ENCODE measurements at places on chromosomes 1 and 21.

GRCh38 chr1:90502696-90503095, 214.4 kb downstream of the BARHL2 start:
- DNase-seq, result no peak

DNA sequence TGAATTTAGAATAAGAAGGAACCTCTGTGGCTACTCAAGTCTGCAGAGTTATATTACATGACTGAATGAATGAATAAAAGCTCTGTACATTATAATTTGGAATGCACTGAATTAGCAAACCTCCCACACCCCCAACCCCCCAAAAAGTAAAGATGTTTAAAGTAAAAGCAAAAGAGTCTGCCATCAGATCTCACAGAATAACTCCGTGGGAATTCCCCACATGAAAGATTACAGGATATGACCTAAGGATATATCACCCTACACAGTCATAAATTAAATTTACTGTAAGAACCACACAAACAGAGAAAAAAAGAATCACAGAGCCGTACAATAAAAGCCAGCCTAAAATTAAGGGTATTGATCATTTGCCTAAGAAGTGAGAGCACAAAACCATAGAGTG, 587.3 kb downstream of the PTPRC start:
- no peak for DNase-seq

DNA sequence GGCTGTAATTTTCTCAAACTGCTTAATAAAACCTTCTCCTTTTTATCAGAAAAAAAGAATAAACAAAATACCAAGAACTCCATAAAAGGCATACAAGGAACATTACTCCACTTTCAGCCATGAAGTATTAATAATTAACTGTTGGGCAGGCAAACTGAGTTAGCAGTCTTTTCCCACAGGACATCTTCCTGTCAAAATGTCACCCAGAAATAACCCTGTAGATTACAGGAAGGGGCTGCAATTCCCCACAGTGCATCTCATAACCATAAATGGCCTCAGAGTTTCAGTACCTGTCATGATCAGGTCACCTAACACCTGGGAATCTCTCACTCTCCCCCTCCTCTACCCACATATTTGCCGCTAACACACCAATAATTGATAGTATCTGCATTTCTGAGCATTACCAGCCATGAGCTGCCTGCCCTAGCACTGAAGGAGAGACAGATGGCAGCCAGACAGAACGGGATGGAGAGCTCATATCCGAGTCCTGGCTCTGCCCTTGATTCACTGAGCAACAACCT, 475.0 kb downstream of the SMYD3 start:
- no peak for DNase-seq

DNA sequence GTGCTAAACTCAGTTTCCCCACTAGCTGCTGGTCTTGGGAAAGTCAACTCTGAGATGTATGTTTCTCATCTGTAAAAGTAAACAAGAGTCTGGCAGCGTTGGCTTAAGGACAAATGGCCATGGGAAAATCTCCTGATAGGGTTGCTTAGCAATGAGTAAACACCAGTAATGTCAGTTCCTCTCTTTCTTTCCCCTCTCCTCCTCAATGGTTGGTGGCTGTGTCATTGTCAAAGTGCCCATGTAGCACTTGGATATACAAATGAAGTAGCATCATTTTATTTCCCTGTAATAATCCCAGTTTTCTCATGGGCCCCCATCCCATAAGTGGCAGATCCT, 2.2 kb upstream of the FYB2 start:
- no peak for DNase-seq

- DNase-seq, result no peak
Observed at GRCh38 chr1:24411963-24412362, 1.6 kb downstream of the STPG1 start.

GRCh38 chr1:55823541-55824250, 608.5 kb upstream of the USP24 start:
- DNase-seq, result no peak

DNA sequence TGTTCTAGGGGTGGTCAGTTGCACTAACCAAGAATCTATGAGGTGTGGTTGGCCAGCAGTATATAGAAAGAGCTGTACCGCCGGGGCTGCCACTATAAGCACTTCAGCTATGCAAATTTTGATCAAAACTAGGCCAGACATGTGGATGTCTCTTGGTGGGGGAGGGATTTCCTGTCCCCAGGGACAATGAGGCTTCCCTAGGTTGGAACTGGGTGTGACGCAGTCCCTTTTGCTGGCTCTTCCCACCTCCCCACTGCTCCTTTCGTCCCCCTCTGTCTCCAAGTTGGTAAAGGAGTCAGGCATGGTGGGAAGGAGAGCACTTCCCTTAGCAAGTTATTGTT, 13.6 kb downstream of the SDCCAG8 start:
- DNase-seq, result no peak

DNA sequence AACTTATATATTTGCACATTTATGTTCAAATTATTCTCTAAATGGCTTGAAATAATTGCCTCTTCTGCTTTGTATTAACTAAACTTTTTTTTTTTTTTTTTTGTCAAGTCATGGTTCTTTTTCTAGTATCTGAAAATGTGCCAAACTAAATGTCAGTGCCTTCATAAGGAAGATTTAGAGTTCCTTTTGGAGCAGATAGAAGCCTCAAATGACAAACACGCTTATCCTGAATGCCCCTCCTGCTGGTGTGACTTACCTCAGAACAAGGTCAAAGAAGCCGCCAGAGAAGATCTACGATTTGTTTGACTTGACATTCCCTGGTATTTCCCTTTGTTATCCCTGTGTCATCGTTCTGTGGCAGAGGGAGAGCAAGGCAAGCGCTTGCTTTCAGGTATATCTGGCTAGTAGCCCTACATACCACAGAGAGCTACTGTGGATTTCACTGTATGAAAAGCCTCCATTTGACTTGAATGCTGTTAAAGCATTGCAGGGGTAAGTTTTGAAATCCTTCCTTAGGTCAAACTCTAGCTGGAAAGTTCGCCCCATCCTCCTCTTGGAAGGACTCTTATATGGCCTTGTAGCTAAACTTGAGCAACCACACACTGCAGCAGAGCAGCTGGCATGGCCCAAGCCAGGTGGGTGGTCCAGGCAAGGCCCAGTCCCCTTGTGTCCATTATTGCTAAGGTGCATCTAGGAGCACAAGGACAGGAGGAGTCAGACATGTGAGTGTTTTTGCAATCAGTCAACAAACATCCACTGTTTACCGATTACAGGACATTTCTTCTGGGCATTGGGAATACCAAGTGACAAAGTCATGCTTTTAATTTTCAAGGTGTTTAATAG, 285.4 kb upstream of the USP25 start:
- no peak for DNase-seq

DNA sequence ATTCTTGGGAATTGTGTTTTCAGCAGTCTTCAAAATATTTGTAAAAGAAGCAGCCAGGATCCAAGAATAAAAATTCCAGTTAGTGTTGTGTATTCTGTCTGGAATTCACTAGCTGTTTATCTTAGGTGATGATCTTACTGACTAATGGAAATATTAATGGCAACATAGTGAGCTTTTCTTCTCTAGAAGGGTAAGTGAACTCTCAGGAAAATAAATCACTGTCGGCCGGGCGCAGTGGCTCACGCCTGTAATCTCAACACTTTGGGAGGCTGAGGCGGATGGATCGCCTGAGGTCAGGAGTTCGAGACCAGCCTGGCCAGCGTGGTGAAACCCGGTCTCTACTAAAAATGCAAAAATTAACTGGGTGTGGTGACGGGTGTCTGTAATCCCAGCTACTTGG, 87.4 kb upstream of the KIF1B start:
- no peak for DNase-seq

DNA sequence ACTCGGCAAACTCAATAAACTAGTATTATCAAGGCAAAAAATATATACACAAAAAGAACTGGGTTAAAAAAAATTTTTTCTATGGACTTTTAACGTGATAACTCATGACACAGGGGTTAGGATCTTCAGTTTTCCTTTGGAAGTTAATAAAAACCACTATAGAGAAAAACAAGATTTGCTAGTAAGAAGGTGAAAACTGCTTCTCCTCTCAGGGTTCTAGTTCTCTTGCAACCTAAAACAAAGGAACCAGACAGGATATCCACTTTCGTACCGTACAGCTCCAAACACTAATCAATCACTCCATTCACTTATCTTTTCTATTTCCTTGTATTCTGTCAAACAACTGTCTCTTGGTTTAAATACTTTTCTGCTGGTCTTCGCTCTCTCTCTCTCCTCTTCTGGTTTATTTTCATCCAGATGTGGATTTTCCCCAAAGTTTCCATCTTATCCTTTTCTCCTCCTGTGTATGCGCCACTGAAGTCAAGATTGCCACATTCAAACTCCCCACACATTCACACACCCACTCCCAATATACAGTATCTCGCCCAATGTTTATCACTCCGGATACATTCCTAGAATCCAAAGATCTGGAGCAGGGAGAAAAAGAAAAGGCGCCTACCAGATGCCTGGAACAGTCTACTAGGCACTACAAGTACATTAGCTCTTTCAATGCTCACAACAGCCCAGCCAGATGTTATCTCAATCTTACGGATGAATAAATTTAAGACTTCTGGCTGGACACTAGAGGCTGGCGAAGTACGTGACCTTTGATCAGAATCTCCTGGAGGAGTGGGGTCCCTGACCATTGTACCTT, 775 bp upstream of the PRPF38B start:
- no peak for DNase-seq

- DNase-seq, result no peak
Observed at GRCh38 chr1:51284487-51284954, 45.8 kb downstream of the TTC39A start.

DNA sequence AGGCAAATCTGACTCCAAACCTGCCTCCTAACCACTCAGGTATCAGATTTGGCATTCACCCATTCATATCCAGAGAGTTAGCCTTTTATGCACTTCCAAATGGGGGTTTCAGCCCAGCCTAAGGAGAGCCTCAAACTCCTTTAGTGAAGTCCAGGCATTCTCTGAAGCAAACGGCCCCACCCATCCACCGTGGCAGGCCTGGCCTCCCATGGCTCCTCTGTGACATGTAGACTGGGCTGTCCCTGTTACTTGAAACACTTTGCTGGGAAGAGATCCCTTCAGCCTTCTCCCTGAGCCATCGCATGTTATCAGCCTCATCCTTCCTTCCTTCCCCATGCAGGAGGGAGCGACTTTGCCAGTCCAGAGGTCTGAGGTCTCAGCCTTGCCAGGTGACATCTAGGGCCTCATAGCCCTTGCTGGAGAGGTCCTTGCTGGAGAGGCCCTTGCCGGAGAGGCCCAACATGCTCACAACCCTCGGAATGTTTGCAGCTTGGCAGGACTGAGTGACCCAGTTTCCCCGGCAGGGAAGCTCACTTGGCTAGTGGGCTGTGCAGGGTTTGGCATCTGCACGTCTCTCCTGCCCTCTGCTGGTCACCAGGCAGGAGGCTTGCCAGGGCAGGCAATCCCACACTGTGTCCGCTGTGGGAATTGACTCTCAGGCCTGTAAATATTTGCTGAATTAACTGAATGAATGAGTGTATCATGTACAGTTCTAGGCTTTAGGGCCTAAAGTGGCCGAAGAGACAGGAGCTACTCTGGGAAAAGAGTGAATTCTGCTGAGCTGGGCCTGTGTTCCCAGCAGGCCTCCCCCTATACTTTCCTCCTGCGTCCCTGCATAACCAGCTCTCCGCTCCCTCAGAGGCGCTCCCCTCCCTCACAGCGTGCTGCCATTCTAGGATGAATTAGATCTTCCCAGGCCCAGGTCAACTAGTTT, 26.7 kb upstream of the RBM15 start:
- peak; percentile 55 for DNase-seq
